T47D (cell line): ENCODE measurements at places on chromosomes 3 and 15.

DNA sequence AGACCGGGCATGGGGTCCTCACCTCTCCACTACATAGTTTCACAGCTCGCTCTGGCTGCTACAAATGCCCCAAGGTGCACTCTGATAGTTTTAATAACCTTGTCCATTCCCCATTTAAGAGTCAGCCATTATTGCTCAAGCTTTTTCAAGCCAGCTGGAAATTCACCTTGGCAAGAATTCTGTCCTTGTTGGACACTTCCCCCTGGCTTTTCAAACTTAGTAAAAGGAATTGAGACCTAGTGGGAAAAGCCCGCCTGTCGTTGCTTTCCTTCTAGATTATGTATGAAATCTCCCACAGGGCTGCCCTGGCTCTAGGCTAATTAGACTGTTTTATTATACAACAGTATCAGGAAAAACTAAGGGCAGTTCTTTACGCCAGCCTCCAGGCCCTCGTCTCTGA is 293.7 kb upstream of the GADL1 start:
- DNase-seq = no peak

DNA sequence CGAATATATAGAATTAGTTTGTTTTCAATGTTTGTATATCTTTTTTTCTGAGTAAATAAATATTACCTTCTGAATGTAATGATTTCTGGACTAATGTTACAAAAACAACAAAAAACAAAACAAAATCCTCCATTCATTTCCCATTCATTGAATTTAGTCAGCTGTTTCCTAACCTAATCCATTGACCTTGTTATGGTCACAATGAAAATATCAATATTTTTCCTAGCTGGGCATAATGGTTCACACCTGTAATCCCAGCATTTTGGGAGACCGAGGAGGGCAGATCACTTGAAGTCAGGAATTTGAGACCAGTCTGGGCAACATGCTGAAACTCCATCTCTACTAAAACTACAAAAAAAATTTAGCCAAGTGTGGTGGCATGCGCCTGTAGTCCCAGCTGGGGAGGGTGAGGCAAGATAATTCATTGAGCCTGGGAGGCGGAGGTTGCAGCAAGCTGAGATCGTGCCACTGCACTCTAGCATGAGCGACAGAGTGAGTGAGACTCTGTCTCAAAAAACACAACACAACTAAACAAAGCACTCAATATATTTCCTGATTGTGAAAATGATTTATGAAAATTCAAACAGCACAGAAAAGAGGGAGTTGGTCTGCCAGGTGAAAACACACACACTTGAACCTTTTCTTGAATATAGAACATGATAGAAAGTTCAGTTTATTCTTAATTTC is 23.0 kb upstream of the PLSCR4 start:
- no peak for DNase-seq

- DNase-seq = no peak
Observed at GRCh38 chr3:187951452-187952190, 202.3 kb upstream of the LPP start.

- no peak for DNase-seq
Observed at GRCh38 chr3:143119974-143120715, 574 bp downstream of the CHST2 start.

GRCh38 chr15:65085990-65086679 is 9.6 kb downstream of the KBTBD13 start:
- DNase-seq = peak; percentile 51

DNA sequence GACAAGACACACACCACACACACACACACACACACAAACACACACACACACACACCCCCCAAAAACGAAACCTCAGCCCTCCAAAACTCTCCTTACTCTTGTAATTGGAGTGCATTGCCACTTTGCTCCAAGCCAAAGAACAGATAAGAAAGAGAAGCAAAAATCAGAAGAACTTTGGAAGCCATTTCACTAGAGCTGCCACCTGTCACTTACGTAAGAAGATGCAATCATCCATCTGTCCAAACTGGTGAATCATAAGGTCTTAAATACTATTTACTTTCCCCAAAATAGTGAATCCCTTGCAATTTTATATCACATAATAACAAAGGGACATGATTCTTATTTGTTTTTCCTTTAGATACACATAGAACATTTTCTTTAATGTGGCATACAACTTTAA is 285.4 kb downstream of the ZBTB20 start:
- DNase-seq = no peak

DNA sequence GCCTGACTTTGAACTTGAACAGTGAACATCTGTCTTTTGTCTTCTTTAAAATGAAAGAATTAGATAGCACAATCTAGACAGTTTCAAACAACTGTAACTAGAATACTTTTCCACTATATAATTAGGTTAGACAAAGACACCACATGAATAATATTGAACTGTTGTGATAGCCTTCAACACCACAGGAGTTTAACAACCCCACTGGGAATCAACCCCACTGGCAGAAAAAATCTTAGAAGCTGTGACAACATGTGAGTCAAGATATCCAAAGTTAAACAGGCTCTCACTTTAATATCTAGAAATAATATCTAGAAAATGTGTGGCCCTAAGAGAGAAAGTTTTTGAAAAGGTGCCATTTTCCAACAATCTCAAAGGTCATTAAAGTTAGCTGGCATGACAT is 64.4 kb upstream of the PRICKLE2 start:
- DNase-seq = no peak

DNA sequence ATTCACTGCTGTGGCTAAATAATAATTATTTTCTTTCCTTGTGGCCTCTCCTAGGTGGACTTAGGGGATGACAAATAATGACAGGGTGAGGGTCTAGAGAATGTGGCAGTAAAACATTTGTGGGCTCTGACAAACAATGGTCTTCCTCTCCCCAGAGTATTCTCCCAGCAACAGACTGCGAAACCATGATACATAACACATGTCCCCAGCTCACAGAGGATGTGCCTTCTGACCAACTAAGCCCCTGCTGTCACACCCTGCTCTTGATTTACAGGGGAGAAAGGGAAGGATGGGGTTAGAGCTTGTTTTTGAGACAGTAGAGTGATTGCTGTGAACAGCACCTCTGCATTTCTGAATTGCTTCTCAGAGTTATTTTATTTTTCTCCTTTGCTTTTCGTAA is 116.6 kb upstream of the CTDSPL start:
- no peak for DNase-seq

DNA sequence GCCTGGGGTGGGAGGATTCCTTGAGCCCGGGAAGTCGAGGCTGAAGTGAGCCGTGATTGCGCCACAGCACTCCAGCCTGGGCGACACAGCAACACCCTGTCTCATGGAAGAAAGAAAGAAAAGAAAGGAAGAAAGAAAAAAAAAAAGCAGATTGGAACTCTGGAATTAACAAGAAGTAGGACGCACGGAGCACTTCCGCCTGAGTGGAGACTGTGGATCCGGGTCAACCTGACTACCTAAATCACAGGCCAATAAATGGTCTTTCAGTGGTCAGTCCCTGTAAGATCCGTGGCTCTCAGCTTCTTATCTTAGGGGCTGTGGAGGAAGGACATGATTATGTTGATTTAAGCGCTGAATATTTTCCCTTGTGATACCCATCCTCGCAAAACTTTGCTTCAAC is 2.4 kb upstream of the PPARG start:
- no peak for DNase-seq

DNA sequence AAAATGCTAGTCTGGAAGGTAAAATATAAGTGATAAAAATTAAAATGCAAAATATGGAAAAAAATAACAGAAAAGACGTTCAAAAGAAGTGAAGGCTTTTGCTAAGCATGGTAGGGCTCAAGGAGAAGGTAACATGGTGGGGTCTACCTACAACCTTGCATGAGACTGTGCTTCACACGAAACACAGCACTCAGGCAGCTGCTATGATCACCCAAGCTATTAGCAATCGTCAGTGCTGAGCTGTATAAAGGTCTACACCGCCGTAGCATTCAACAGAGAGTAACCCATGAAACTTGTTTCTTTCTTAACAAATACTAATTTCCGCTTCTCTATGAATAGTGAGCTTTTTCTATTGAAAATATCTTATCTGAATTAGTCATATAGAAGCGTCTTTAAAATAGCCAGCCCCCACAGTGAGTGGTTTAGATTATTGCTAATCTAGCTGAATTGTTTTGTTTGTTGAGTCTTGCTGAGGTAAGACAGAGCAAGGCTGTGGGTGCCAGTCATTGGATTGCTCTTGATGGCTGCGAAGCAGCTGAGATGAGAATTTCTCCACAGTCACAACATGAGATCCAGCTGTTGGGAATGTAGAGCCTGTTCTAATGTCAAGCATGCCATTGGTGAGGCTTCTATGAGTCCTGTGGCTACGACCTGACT is 230.0 kb downstream of the KLF13 start:
- DNase-seq = no peak

DNA sequence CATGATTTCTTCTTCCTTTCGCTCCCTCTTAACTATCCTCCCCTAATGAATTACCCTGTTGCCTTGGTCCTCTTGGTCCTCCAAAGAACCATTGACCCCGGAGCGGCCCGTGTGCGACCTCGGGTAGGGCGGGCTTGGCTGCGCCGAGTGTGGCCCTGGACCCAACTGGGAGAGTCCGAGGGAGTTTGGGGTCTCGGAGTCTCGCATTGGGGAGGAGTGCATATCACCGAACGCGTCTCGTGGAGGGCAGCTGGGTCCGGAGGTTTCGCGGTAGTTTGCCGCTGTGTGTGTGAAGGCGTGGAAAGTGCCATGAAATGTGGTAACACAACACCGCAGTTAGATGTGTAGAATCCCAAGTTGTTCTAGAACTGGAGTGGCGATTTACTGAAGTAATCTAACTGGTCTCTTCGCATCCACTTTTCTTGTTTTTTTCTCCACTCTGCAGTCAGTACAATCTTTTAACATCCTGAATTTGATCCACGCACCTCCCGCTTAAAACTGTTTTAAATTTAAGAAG is 363 bp downstream of the GTF2E1 start:
- DNase-seq = no peak

GRCh38 chr3:185824051-185825005 is 514 bp downstream of the IGF2BP2 start:
- DNase-seq = peak; percentile 25

GRCh38 chr15:28228096-28228495 is 93.9 kb downstream of the HERC2 start:
- DNase-seq = no peak

GRCh38 chr3:33111581-33111980 is 2.2 kb upstream of the CRTAP start:
- DNase-seq = no peak

- no peak for DNase-seq
Observed at GRCh38 chr3:185653949-185654757, 68.1 kb downstream of the SENP2 start.

- DNase-seq = no peak
Observed at GRCh38 chr3:46908986-46909534, 31.5 kb downstream of the PTH1R start.

DNA sequence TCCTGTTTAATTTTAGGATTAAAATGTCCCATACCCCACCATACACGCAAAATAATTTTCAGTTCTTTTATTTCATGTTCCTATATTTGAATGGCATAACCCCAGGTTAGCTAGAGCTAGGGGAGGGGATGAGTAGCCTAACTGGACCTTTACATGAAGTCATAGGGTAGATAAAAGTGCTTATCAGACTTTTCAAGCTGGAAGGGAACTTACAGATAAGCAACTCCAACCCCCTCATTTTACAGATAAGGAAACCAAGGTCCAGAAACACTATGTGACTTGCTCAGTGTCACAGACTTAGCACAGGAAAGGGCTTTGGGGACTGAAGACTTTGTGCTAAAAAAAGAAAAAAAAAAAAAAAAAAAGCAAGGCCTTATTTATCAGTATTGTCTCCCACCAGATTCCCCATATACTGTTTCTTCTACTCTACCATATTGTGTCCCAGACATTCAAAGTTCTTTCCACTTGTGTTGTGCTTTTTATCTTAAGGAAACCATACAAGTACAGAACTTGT is 10.6 kb upstream of the TNIK start:
- no peak for DNase-seq

DNA sequence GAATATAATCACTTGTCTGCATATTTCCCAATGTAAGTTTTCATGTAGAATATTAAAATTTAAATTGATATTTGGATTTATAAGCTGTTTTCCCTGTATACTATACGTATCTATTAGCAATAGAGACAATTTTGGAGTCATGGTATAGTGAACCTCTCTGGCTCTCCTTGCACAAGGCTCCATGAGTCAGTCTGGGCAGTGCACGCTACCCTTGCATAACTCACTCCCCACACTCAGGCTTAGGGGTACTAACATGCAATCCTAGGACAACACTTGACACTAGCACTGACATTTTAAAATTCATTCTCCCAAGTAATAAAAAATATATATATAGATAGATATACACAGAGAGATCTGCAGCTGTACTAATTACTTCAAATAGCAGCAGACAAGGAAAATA is 39.2 kb downstream of the SLC24A1 start:
- no peak for DNase-seq

DNA sequence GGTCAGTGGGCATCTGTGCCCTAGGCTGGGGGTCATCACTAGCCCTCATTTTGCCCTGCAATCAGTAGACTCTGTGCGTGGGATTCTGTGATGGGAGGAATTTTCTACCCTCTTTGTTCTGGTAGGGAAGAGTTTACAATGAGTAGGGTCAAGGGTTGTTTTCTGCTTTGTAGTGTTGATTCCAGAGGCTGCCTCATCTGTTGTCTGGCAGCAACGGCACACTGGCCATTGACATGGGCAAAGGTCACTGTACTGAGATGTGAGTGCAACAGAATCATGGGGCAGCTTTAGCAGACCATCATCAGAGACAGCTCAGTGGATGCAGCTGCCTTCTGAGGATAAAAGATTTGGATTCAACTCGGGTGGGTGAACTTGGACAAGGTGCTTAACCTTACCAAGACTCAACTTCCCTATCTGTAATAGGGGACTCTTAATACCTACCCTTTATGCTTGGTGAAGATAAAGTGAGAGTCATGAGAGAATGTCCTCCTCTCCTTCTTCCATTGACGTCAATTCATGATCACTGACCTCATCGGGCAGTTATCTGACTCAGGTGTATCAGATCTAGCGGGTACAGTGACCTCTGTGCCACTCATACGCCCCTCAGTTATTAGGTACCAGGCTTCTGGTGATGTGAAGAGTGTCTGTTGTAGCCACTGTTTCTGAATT is 127.5 kb downstream of the RPLP1 start:
- no peak for DNase-seq
